ENCODE measurements at places on chromosomes 12 and 14.

- no peak for DNase-seq
Measured at GRCh38 chr12:56629459-56630179, 507 bp downstream of the BAZ2A start.

DNA sequence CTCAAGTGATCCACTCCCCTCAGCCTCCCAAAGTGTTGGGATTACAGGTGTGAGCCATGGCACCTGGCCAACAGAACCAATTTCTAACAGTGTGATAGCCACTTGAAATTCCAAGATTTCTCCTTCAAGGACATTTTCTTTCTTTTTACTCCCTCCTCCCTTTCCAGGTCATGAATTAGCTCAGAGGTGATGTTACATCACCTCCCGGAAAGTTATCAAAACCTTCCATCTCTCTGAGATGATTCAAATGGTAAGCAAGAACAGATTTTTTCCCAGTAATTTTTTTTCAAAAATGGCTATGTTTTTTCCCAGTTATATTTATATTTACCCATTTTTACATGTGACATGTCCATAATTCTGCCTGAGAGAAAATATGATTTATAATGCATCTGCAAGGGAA, 15.6 kb upstream of the SMAGP start:
- DNase-seq = no peak

GRCh38 chr12:109596418-109597244, 23.0 kb downstream of the MVK start:
- no peak for DNase-seq

DNA sequence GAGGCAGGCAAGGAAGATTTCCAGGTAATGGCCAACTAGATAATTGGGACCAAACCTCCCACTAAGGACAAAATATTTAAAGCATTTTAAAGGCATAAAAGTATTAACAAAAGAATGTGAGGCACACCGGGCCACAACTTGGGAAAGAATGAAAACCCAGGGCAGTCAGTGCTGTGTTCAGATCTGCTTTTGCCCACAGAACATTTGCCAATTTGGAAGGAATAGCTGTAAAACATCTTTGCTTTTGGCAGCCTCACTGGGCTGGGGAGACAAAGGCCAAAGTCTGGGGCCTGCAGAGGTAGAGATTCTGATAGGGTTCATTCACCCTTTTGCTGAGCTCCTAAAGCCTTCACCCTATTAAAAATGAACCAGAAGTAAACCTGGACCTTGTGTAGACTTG, 82.3 kb downstream of the SYNE3 start:
- no peak for DNase-seq

GRCh38 chr12:80101126-80101525, 1.8 kb downstream of the OTOGL start:
- no peak for DNase-seq

GRCh38 chr12:102528111-102528510, 47.7 kb upstream of the IGF1 start:
- DNase-seq = no peak

GRCh38 chr12:132269271-132269968, 60.0 kb downstream of the GALNT9 start:
- DNase-seq = no peak

DNA sequence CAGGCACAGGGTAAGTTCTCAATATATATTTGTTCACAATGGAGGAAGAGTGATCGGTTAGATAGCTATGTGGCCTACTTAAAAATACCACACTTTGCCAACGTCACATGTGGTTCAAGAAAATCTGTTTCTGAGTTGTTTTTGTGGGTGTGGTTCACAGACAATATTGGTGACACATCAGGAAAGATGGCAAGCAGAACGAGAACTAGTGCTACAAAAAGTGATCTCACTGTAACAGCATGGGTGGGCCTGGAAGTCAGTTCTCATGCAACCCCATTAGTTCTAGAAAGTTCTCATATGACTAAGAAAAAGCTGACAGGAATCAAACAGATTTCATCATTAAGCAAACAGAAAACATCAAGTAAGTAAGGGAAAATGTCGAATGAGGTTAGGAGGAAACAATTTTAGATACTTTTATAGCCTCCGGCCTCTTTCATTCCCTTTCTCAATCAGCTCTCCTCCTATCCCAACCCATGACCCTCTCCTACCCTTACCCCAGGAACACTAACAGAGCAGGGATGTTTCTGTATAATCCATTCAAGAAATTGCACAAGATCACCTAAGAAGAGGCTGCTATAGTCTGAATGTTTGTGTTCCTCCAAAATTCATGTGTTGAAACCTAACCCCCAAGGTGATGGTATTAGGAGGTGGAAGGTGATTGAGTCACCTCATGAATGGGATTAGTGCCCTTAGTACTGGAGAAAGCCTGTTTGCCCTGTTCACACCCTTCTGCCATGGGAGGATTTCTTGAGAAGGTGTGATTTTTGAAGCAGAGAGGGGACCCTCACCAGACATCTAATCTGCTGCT, 15.5 kb upstream of the NTN4 start:
- no peak for DNase-seq

- DNase-seq = no peak
Measured at GRCh38 chr12:48814262-48815125, 3.8 kb upstream of the CACNB3 start.

- DNase-seq = no peak
Measured at GRCh38 chr12:120532701-120533238, 1.4 kb upstream of the RNF10 start.

GRCh38 chr14:26320886-26321285, 276.9 kb downstream of the NOVA1 start:
- DNase-seq = no peak

DNA sequence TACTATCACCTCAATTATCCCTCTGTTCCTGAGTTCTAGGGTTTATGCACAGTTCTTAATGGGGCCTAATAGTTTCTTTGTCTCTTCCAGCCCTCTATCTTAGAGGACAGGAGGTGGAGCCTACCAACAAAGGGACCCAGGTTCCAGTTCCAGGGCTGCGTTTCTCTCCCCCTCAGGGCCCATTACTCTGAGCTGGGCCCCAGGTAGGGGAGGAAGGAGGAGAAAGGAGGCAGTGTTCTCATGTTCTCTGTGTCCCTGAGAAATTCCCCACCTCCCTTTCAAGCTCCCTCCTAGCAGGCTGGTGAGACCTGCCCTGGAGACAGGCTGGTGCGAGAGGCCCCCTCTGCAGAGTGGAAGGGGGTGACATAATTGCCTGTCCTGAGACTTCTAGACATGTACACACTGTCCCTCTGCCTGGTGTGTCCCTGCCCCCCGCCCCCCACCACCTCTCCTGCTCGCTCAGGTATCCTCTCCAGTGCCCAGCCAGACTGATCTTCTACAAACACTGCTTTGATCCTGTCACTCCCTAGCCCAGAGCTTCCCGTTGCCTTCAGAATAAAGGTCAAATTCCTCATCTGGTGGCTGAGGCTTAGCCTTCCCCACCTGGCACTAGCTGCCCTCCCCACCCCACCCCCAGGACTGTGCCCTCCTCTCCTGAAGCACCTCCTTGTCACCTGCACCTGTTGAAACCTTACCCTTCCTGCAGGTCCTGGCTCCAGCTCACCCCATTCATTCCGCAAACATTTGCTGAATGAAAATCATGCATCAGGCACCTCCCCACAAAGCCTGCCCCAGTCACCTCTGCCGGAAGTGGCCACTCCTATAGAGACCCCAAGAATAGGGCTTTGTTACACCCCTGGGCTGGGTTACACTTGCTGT, 21.1 kb upstream of the KRT8 start:
- DNase-seq = no peak

DNA sequence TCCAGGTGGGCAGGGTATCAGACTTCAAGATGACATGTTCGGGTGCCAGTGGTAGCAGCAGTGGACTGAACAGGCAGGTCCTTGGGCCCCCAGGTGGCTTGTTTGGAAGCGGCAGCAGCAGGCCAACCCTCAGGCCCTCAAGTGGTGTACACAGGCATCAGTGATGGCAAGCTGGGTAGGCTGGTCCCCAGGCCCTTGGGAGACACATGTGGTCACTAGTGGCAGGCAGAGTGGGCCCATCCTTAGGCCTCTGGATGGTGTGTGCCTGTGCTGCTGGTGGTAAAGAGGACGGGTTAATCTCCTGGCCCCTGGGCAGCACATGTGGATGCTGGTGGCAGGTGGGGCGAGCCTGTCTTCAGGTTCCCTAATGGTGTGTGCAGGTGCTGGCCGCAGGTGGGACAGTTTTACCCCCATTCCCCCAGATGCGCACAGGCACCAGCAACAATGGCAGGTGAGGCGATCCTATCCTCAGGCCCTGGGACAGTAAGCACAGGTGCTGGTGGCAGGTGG, 8.0 kb downstream of the OAS2 start:
- no peak for DNase-seq

GRCh38 chr12:46187023-46187422, 81.8 kb downstream of the SLC38A1 start:
- DNase-seq = no peak

- DNase-seq = no peak
Measured at GRCh38 chr12:112185093-112185923, 59.9 kb downstream of the TRAFD1 start.

- no peak for DNase-seq
Measured at GRCh38 chr14:81679226-81679625, 145.6 kb upstream of the SEL1L start.

GRCh38 chr14:28756884-28757570, 9.6 kb upstream of the FOXG1 start:
- no peak for DNase-seq

GRCh38 chr12:51323966-51324895, at the start of gene BIN2:
TSS of gene BIN2 (minus strand) at chr12:51324174. CDS start at chr12:51324102, 72 bp downstream.
- no peak for DNase-seq

GRCh38 chr12:71685914-71686657, at the start of gene TMEM19:
TSS of gene TMEM19 (plus strand) at chr12:71686082. CDS start at chr12:71686681, 599 bp downstream.
- DNase-seq = peak; percentile 38

DNA sequence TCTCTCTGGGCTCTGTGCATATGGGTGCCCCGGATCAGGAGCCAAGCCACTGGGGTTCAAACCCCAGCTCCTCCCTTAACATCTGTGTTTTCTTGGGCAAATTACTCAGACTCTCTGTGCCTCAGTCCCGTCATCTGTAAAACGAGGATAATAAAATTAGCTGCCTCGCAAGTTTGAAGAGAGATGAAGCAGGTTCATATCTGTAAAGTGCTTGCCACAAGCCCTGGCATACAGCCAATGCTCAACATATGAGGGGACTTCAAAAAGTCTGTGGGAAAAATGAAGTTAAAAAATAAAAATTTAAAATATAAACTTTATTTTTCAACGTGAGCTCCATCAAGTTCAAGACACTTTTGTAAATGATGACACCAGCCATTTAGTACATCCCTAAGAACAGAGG, 276.7 kb downstream of the FOXN3 start:
- DNase-seq = no peak

DNA sequence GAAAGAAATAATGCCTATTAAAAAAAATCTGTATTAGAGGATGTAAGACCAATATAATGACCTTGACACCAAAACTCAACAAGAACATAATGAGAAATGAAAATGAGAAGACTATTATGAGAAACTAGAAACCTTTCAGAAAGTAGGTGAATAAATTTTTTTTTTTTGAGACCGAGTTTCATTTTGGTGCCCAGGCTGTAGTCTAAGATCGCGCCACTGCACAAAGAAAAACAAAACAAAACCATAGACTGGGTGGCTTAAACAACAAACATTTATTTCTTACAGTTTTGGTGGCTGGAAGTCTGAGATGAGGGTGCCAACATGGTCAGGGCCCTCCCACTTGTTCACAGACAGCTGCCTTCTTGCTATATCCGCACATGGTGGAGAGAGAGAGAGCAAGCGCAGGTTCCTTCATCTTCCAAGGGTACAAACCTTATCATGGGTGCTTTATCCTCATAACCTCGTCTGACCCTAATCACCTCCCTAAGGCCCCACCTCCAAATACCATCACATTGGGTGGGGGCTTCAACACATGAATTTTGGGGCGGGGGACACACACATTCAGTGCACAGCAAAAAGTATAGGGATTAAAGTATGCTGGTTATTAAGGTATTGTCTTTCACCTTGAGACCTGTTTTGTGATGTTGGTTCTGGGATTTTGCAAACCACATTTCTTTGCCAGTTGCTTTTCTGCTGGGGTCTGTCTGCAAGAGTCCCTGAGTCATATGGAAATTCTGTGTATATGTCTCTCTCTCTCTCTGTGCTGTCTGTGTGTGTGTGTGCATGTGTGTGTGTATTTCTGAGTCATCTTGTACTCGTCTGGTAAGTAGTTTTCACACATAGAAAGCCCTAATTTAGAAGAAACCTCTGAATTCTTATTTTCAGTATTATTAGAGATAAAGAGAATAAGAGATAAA, 26.2 kb downstream of the ZCRB1 start:
- no peak for DNase-seq

GRCh38 chr12:50222275-50222783, 55.2 kb upstream of the CERS5 start:
- no peak for DNase-seq

DNA sequence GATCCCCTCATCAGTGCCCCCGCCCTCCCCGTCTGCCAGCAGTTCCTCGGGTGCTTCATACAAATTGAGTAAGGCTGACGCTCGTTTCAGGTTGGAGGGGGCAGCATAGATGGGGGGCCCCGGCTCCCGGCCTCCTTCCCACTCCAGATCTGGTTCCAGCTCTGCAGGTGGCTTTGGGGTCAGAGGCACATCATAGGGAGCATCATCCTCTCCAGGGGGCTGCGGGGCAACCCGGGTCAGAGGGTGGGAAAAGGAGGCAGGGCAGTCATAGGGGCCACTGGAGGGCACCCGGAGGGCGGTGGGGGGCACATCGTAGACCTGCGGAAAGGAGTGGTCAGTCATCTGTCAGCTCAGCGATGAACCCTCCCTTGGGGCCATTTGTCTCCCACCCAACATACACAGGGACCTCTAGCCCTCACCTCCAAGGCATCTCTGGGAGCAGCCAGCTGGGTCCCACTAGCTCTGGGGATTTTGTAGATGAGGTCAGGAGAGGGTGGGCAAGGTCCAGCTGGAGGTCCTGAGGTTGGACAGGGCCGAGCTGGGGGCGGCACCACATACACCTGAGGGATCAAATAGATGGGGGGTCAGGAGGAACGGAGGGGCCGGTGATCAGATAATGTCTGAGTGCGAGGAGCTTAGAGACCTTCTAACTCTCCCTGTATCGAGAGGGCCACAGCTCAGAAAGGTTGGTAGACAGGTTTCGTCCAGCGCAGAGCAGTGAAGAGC, 5.1 kb downstream of the EFS start:
- no peak for DNase-seq

DNA sequence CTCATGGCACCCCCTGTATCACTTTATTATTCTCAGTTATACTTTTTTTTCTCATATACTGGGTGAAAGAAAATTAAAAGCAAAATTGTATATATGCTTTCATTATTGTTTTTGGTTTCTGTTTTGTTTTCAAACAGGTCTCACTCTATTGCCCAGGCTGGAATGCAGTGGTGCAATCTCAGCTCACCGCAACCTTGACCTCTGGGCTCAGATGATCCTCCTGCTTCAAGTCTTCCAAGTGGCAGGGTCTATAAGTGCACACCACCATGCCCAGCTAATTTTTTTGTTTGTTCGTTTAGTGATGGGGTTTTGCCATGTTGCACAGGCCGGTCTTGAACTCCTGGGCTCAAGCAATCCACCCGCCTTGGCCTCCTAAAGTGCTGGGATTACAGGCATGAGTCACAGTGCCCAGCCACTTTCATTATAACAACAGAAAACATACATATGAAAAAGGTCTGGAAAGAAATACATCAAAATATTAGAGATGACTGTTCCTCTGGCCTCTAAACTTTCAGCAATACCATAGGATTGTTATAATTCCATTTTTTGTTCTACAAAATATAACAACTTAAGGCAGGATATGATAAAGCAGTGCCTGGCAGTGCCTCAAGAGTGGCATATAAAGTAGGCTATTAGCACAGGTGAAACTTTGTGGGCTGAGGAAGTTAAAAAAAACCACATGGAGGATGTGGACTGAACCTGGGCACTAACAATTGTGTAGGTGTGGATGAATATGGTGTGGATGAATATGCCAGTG, 5.8 kb upstream of the NTN4 start:
- no peak for DNase-seq
